ENCODE measurements at places on chromosomes 4 and X.

DNA sequence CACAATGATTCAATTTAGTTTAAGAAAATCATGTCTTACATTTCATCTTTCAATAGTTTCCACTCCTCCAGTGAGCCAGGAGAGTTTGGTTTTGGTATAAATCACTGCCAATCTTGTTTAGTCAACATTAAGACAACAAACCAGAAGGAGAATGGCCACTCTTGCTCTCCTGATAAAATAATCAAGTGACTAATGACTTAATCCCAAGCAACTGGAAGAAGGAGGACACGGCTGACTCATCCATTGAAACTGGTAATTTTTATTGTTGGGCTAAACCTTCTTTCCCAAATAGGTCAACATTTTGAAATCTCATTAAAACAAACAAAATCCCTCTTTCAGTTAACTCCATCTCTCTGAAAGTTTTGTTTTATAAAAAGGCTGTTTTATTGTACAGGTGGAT, 230.2 kb downstream of the CLCN4 start:
- DNase-seq: no peak

DNA sequence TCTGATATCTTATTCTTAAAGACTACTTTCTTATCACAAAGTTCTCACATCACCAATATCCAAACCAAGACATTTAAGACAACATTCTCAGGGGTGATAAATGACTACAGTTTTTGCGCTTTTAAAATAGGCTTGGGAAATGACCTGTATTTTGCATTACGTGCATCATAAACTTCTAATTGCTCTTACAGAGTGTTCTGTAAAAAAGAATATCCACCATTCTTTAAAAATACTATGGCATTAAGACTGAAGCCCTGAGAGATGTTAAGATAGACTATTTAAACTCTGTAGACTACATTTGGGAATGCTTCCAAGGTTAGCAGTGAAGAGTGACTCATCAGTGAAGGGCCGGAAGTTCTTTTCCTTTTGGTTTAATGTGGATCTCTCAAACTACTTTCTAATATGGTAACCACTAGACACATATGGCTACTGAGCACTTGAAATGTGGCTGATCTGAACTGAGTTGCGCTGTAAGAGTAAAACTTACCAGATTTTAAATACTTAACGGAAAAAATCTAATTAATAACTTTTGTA, 518.8 kb upstream of the FTHL17 start:
- DNase-seq: no peak

- DNase-seq: no peak
Measured at GRCh38 chr4:84159762-84160161, 339.3 kb downstream of the NKX6-1 start.

GRCh38 chr4:13601848-13602247, 25.7 kb downstream of the BOD1L1 start:
- no peak for DNase-seq

DNA sequence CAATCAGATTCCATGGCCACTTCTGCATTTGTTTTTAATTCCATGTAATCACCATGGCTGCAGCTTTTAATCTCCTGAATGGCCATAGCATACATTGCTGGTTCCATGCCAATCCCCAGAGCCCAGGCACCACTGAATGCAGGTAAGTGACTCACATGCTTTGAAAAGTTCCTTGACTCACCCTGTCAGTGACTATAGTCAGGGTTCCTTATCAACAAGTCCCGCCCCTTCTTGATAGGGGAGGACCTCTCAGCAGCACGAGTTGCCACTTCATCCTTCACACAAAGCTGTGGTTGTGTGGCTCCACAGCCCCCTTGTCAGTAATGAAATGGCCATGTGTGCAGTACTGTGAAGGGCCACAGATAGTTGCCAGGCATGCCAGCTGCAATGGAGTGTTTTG, 516.6 kb downstream of the PPARGC1A start:
- DNase-seq: no peak

DNA sequence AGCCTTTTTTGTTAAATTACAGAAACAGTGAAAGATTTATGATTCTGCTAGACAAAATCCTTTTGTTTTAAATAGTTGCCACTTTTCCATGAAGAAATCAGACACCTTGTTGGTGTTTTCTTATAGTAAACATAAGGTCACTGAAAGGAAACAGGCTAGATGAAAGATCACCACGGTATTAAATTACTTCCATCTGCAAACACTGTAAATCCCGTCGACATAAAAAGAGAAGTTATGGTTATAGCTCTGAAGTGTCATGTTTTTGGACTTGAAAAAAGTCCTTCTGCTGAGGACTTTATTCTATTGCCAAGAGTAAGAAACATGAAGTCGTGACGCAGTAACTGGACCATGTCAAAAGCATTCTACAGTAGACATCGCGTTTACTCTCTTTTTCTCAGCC, 567.6 kb upstream of the SLIT2 start:
- no peak for DNase-seq

GRCh38 chr4:173590697-173591096, 60.7 kb upstream of the HAND2 start:
- no peak for DNase-seq

DNA sequence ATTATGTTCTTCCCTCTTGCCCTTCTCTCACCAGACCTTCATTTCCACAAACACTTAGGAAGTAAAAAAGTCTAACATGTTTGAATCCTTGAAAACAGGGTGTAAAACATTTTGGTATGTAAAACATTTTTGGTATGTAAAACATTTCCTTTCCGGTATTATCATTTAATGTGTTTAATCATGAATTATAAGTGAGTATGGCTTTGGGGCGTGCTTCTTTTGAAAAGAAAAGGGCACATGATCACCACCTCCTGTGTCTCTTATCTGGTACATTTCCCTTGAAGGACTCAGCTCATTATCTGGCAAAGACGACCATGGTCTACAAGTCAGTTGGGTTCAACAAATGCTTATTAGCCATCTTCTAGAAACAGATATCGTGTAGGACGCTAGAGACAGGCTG, 283.6 kb downstream of the FRMPD4 start:
- no peak for DNase-seq

DNA sequence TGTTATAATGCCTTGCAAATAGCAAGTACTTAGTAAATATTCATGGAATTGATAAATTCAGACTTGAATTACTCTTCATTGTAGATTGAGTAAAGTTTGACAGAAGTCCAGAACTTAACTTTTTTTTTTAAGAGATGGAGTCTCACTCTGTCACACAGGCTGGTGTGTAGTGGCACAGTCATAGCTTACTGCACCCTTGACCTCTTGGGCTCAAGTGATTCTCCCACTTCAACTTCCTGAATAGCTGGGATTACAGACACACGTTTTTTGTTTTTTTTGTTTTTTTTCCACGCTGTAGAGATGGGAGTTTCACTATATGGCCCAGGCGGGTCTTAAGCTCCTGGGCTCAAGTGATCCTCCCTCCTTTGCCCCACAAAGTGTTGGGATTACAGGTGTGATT, 32.1 kb downstream of the UBE2K start:
- DNase-seq: no peak

GRCh38 chrX:23952984-23953907, 45.4 kb downstream of the CXorf58 start:
- peak; percentile 4 for DNase-seq

GRCh38 chr4:183035726-183036415, 63.2 kb upstream of the WWC2 start:
- DNase-seq: no peak

GRCh38 chr4:128979934-128980333, 113.4 kb downstream of the SCLT1 start:
- no peak for DNase-seq

GRCh38 chr4:83473966-83474365, 10.9 kb downstream of the ABRAXAS1 start:
- DNase-seq: no peak

GRCh38 chr4:84583876-84584380, 1.0 kb downstream of the CDS1 start:
- no peak for DNase-seq

- no peak for DNase-seq
Measured at GRCh38 chr4:150491132-150492049, 90.6 kb upstream of the MAB21L2 start.

DNA sequence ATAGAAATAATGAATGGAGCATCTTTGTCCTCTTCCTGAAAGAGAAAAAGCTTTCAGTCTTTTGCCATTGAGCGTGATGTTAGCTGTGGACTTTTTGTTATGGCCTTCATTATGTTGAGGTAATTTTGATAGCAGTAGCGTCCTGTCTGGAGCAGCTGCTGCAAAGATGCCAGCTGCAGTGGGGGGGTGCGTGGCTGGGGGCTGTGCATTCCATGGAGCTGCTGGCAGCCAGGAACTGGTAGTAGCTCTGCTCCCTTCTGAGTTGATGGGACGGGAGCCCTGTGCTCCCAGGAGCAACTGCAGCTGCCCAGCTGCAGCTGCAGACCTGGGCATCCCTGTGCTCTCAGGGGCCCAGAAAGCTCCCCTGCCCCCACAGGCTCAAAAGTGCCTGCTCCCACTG, 50.4 kb downstream of the CCDC160 start:
- no peak for DNase-seq

- no peak for DNase-seq
Measured at GRCh38 chrX:128438082-128438481, 385.9 kb upstream of the ACTRT1 start.

DNA sequence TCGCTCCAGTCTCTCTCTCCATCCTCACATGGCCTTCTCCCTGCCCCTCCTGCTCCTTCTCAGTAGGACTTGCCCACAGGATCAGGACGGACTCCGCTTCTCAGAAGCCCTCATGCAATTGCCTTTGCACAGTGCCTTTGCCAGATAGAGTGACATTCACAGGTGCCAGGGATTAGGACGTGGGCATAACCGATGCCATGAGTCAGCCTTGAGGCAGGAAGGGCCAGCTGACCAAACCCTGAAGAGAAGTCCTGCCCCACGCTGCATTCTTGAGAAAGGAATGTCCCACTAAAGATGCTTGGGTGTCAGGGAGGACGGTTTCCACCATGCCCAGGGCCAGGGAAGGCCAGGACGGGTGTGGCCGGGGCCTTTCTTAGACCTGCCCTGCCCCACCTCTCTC, 6.6 kb upstream of the GRPEL1 start:
- no peak for DNase-seq

DNA sequence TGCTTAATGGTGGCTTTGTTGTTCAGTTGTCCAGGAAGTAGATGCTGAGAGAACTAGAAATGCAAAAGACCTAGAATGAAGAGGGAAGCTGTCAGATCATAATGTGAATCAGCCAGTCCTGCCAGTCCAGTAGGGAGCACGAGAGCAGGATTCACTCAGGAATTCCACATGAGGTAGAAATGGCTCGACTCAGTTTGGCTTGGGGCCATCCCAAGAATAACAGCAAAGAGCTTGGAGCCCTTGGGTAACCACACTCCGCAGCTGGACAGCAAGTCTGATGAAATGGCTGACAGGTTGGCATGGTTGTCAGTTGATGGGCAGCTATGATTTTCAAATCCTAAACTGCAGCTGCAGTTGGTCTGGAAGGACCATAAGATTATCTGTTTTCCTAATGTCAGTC, 44.5 kb upstream of the WDR1 start:
- no peak for DNase-seq

DNA sequence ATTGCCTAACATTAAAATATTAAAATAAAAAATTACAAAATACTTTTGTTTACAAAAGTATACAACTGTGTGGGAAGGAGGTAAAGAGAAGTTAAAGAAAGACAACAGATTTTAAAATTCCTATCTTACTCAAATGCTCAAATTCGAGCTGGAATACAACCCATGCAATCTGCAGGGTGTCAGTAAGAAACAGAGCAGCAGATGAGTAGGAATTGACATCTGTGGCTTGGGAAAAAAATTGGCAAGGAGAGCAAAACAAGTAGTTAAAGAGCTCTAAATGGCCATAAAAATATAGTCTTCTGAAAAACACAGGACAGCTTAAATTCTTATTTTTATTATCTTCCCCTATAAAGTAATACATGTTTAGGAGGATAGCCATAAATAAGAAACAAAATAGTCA, 1609.0 kb upstream of the AGA start:
- no peak for DNase-seq

DNA sequence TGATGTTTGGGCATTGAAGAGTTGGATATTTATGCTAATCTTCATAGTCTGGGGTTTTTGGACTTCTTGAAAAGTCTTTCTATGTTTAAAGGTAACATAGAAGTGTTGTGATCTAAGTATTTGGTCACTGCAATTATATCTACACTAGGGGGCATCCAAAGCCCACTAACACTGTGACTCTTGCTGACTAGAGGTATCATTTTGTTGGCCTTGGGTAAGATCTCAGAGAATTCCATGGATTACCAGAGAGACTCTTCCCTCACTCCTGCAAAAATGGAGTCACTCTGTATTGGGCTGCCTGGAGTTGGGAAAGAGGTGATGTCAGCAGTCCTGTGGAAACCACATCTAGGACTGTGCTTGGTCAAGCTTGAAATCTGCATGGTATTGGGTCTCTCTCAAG, 1077.6 kb downstream of the FAM133A start:
- DNase-seq: no peak

- no peak for DNase-seq
Measured at GRCh38 chr4:52014903-52015302, 5.3 kb downstream of the LRRC66 start.

GRCh38 chr4:1330761-1331590, 16.0 kb upstream of the UVSSA start:
- DNase-seq: peak; percentile 48

DNA sequence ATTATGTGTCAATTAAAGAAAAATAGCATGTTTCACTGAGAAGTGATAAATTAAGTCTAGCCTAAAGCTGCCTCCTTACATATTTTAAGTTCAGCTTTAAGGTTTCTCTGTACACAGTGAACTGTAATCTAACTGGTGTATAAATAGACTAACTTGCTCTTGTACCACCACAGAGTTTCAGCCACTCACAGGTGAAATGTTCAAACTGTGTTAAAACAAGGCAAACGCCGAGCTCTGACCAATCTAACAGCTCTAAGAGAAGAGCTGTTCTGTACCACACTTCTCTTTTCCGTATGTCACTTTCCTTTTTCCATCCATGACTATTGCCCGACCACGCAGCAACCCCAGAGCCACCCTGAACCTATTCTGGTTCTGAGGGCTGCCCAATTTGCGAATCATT, 64.5 kb downstream of the DCHS2 start:
- DNase-seq: no peak

DNA sequence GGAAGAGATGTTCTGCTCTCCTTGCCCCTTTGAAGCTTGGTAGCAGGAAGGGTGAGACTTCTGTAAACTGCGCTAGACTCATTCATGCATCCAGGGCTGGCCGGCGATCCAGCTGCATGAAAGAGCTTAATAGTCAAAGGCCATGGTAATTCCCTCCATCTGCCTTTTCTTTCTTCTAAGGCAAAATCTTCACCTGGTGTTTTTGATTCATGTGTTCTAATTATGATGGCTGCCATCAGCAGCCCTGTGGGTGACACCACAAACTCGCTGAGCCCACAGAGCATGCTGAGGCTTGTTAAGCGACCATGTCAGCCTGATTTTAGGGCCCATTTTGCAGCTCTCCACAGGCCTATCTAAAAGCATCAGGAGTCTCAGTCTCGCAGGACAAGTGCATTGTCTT, 450.1 kb upstream of the TENM3 start:
- no peak for DNase-seq

DNA sequence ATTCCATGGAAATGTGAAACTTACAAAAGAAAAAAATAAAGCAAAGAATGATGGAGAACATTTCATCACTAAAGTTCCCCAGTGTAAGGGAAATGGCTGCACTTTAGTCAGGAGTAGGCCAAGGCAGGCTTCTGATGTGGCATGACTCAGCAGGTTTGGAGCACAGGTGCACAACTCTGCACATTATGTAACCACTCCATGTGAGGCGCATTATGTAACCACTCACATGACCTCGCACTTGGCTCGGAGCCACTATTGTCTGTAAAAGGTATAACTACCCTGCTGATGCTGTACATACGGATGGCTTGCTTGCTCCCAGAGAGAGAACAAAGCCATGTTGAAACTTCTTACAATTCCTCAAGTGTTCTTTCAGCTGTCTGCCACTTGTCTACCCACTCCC, 727.6 kb downstream of the TRAM1L1 start:
- peak; percentile 14 for DNase-seq
